ENCODE measurements at places on chromosomes 4 and X. TPM values are rescaled to one million over a fixed set of nuclear protein-coding genes. Genes with fewer than 3 reads are reported as not detected.
A peak's percentile ranks its signal among the peaks of the same experiment; 100 is the strongest.

MSX1 gene
- total RNA-seq: 11.9 TPM

CLDN24 gene
- total RNA-seq: not detected

PPARGC1A gene
- 0.18 TPM for total RNA-seq

UCP1 gene
- total RNA-seq: not detected

SSX2B gene
- total RNA-seq: not detected

GASK1B gene
- 1.3 TPM for total RNA-seq

SMIM20 gene
- total RNA-seq: 16.0 TPM

MAGEA12 gene
- total RNA-seq: not detected

- DNase-seq: peak; percentile 7
Observed at GRCh38 chr4:2866891-2867290, 23.2 kb downstream of the ADD1 start.

GRCh38 chr4:183443655-183444213, 702 bp upstream of the CDKN2AIP start:
- no peak for DNase-seq

DNA sequence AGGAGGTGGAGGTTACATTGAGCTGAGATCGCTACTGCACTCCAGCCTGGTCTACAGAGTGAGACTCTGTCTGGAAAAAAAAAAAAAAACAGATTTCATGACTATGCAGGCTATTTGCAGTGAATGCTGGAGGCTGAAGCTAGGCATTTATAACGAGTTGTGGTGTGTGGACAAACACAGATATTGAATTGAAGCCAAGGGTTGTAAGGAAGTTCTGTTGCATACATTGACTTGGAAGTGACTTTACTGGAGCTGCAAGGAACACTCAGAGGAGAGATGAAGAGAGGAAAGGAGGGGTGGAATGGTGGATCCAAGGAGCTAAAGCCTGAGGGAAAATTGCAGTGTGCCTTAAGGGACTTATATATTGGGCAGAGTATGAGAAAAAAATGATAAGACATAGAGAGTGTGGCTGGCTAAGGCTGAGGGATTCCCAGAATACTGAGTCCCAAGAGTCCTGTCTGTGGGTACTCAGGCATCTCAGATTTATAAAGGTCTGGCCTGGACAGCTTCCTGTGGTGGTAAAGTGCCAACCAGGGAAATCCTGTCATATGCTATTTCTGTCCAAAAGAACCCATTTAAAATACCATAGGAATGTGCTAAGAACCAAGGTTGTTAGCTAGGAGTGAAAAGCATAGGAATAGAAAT, 87.8 kb upstream of the GUCY1A1 start:
- DNase-seq: no peak

- DNase-seq: no peak
Observed at GRCh38 chr4:174517502-174518445, 4.5 kb downstream of the HPGD start.

GRCh38 chr4:42390622-42391354, 6.5 kb upstream of the SHISA3 start:
- no peak for DNase-seq

DNA sequence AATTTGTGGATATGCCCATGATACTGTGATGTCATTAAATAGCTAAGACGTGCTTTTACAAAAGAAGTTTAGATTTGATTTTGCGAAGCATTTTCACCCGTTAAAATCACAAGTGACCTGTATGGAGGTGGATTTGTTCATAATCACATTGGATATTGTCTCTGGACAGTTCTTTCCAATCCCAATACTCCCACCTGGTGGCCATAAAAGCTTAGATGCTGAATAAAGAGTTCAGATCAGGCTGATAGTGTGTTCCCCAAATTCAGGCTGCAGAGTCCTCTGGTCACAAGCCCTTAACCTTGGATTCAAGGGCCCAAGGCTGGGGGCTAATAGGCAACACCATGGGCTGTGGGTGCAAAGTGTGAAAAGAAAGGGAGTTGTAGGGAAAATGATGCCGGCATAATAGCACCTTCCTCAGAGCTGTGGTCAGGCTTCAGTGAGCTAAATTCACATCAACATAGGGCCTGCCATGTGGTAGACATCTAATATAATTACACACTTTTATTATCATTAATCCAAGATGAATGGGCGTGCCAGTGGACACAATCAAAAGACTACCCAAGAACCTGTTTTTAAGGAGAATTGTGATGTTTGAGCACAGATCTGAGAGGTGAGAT, 28.1 kb downstream of the SMIM43 start:
- peak; percentile 71 for DNase-seq

DNA sequence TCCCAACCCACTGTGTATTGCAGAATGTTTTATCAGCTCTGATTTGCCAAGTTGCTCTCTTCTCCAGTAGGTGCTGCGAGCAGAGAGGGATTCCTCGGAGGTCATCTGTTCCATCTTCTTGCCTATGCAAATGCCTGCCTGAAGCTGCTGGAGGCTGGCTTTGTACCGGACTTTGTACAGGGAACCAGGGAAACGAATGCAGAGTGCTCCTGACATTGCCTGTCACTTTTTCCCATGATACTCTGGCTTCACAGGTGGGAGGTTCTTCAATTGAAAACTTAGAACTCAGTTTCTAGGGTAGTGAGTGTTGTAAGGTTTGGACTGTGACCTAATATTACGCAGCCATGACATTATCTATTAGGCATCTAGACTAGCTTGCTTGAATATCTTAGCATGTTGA, 24.9 kb downstream of the AR start:
- no peak for DNase-seq

- no peak for DNase-seq
Observed at GRCh38 chr4:15776871-15777648, 1.1 kb upstream of the CD38 start.

GRCh38 chrX:48896611-48897011, 957 bp downstream of the TIMM17B start:
- no peak for DNase-seq

DNA sequence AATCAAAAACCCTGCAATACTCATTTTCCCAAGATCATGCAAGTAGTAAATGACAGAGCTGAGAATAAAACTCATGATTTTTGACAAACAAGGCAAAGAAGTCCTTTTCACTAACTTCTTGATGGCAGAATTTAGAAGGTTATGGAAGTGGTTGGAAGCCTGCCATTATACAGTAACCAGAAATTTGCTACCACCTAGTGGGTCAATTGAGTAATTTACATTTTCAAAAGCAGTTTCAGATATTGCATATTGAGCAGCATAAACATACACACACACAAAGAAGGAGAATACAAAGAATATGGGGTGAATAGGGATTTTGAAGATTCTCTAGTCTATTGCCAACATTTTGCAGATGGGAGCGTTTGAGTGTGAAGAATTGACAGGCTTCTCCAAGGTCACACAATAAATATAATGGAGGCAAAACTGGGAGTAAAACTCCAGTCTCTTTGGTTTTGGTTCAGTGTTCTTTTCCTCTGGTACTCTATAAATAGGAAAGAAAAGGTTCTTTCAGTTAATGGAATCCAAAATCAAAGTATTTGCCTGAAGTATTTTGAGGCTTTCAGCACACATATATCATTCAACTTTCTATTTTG, 70.2 kb downstream of the GC start:
- no peak for DNase-seq

- no peak for DNase-seq
Observed at GRCh38 chr4:38347251-38347650, 316.7 kb upstream of the KLF3 start.

GRCh38 chrX:136725441-136726104, 55.2 kb downstream of the ARHGEF6 start:
- no peak for DNase-seq

- peak; percentile 59 for DNase-seq
Observed at GRCh38 chr4:72846280-72847111, 223.0 kb downstream of the COX18 start.

DNA sequence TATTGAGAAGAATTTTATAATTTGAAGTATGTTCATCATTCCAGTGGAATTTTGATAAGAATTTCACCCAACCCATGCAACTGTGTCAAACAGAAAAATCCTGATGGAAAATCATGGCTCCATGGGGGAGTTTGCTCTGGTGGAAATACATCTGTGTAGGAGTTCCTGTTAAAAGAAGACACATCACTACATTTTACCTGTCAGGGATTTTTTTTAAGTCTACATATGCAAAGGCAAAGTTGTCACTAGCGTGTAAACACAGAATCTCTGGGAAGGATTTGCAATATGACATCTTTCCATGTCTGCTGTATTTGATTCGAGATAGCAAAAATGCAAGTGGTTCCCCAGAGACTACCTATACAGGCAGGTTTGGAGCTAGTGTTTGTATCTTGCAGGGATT, 581.0 kb downstream of the KCNIP4 start:
- DNase-seq: no peak

- no peak for DNase-seq
Observed at GRCh38 chrX:7514871-7515599, 327.9 kb upstream of the VCX start.

GRCh38 chr4:8871417-8872401, at the start of gene HMX1:
Gene HMX1, minus strand, starts transcription at chr4:8871839. Its CDS starts 225 bp downstream, at chr4:8871614.
- no peak for DNase-seq

All from SJSA1 (cell line).